ENCODE measurements at places on chromosomes 2 and 18. TPM values are rescaled to one million over a fixed set of nuclear protein-coding genes. Genes with fewer than 3 reads are reported as not detected.

NEMP2 gene
- total RNA-seq = 1.8 TPM

CCDC74A gene
- 3.2 TPM for total RNA-seq

PRSS56 gene
- not detected for total RNA-seq

R3HDM1 gene
- total RNA-seq = 3.7 TPM

ANKRD62 gene
- 0.13 TPM for total RNA-seq

KIAA2012 gene
- not detected for total RNA-seq
